ENCODE measurements at places on chromosomes 13 and 19. TPM values are rescaled to one million over a fixed set of nuclear protein-coding genes. Genes with fewer than 3 reads are reported as not detected.

SIGLECL1 gene
- total RNA-seq: not detected

GRCh38 chr19:19410553-19411550, 5.4 kb downstream of the GATAD2A start:
- DNase-seq: no peak

DNA sequence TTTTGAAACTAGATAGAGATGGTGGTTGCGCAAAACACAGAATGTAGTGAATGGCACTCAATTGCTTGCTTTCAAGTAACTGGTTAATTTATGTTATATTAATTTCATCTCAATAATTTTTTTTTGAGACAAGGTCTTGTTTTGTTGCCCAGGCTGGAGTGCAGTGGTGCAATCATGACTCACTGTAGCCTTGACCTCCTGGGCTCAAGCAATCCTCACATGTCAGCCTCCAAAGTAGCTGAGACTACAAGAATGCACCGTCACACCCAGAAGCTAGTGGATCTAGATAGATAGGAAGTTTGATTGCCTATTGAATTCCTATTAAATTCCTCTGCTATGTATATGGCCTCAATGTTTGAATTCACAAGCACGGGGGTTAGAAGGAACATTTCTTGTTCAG, 26.4 kb upstream of the ADGRE2 start:
- DNase-seq: no peak

MTUS2 gene
- total RNA-seq: under 0.01 TPM

DNA sequence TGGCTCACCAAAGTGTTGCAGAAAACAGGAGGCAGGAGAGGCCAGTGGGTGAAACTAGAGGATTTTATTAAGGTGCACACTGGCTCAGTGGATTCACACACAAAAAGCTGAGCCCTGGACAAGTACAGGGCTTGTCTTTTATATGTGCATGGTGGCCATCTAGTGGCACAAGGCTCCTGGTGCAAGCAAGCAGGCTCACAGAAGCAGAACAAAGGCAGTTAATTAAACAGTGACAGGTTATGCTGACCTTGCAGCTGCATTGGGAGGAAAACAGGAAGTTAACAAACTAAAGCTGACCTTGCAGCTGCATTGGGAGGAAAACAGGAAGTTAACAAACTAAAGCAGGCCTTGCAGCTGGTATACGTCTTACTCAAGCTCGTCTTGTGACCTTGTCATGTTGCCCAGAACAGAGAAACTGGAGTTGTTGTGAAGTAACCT, 65.3 kb upstream of the ZNF681 start:
- no peak for DNase-seq

- DNase-seq: no peak
These were observed 444.8 kb downstream of the LIG4 start for GRCh38 chr13:107770541-107770940.

RXFP2 gene
- total RNA-seq: not detected

SIGLEC10 gene
- not detected for total RNA-seq
